ENCODE measurements at places on chromosomes 3 and 15. TPM values are rescaled to one million over a fixed set of nuclear protein-coding genes. Genes with fewer than 3 reads are reported as not detected.

Gene CCDC80
- 42.9 TPM for total RNA-seq

GRCh38 chr3:40770061-40770460 is 245.3 kb downstream of the ZNF621 start:
- DNase-seq = no peak

DNA sequence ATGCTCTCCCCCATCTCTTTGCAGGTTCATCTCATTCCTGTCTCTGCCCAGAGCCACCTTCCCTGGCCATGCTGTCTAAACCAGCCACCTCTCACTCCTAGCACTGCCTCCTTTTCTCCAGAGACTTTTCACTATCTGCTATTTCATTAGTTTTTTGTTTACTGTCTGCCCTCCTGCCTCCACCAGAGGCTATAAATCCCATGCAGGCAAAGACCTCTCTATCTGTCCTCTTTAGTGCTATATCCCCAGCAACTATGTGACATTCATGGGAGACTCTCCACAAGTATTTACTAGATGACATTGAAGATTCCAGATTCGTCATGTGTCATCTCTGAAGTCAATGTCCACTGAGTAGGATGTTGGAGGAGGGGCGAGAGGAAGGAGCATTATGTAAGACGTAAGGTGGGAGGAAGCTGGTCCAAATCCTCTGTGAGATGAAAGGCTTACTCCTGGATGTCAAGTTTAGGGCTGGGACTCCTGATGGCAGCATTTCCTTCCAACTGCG is 3.4 kb upstream of the FAM43A start:
- DNase-seq = no peak

DNA sequence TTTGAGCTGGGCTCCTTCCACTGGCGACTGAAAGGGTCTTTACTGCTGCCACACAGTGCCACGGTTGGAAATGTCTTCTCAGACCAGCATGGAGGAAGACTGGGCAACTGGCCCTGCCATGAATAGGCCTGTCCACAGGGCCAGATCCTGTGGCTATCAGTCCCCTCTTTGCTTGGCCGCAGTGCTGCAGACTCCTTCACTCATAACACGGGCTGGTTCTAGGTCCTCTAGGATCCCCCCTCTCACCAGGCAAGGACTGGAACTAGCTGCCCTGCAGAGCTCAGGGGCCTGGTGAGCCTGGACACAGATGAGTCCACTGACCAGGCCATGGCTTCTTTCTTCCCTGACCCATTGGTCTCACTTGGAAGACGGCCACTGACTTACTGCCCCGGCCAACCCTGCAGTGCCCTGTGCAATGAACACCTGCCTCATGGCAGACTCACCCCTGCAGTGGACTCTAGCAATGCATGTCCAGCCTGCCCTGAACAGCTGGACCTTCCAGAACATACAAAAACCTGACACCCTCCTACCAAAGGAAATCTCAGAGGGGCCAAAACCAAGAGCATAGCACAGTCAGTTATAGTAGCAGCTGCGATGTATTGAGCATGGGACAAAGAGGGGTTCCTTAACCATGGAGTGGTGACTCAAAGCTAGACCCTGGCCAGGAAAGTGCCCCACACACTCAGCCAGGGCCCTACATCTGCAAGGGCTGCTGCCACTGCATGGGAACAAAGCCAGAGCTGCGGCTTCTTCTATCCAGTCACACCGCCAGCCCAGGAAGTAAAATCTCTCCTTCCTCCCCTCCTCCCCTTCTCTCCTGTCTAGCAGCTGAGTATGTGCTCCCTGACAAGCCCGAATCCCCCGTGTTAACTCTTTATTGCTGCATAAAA is 72.1 kb upstream of the ITGA11 start:
- no peak for DNase-seq

GRCh38 chr3:195302431-195302830 is 31.5 kb upstream of the XXYLT1 start:
- no peak for DNase-seq

GRCh38 chr3:36895496-36896409 is 49.1 kb downstream of the TRANK1 start:
- no peak for DNase-seq
